CD4-positive, alpha-beta T cell (primary cell): ENCODE measurements at places on chromosomes 2 and 18.

- no peak for DNase-seq
Observed at GRCh38 chr2:652881-653480, 24.2 kb downstream of the TMEM18 start.

GRCh38 chr2:134640494-134640893, 78.3 kb downstream of the TMEM163 start:
- no peak for DNase-seq

DNA sequence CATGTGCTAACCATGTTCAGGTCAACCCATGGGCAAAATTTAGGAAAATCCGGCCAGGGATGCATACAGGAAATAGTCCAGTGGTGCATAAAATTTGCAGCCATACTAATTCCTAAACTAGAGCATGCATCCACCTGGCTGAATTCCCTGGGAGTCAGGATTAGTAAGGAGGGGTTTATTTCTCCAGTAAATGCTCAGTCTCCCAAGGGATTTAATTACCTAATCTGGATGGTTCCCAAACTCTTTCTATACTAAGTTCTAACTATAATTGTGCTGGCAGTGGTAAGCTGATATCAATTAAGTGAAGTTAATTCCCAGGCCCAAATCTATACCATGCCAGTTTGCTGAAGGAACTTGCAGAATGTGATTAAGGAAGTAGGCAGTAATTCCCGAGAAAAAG, 26.2 kb upstream of the EVA1A start:
- no peak for DNase-seq

DNA sequence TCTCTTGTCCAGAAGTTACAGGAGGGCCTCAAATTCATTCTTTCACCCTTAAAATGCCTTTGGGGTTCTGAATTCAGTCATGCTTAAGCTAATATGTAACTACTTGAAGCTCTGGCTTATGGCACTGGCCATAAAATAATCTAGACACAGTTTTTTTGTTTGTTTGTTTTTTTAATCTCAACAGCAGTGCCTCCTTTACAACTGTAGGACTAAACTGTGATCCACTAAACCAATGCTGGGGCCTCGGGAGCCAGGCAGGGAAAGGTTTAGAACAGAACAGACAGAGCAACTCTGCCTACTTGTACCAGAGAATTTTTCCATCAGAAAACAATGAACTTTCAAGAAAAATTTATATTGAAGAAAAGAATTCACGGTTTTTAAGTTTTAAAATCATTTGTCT, 1.7 kb downstream of the STAM2 start:
- no peak for DNase-seq

GRCh38 chr2:189407281-189408209, 33.7 kb upstream of the WDR75 start:
- no peak for DNase-seq

DNA sequence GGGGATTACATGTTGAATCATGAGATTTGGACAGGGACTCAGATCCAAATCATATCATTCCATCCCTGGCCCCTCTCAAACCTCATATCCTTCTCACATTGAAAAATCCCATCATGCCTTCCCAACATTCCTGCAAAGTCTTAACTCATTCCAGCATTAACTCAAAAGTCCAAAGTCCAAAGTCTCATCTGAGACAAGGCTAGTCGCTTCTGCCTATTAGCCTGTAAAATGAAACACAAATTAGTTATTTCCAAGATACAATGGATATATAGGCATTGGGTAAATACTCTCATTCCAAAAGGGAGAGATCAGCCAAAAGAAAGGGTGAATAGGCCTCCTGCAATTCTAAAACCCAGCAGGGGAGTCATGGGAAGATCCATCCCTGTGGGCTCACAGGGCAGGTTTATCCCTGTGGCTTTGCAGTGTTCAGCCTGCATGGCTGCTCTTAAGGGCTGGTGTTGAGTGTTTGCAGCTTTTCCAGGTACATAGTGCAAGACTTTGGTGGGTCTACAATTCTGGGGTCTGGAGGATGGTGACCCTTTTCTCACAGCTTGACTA, 21.2 kb upstream of the SLC14A1 start:
- DNase-seq, result no peak

- DNase-seq, result no peak
Observed at GRCh38 chr2:102356381-102356712, 751 bp downstream of the IL18R1 start.

- no peak for DNase-seq
Observed at GRCh38 chr2:170088776-170089175, 89.2 kb upstream of the MYO3B start.

GRCh38 chr2:176082824-176083751, 674 bp downstream of the EVX2 start:
- DNase-seq, result peak; percentile 29

- no peak for DNase-seq
Observed at GRCh38 chr2:96353032-96353561, 17.5 kb downstream of the NCAPH start.

DNA sequence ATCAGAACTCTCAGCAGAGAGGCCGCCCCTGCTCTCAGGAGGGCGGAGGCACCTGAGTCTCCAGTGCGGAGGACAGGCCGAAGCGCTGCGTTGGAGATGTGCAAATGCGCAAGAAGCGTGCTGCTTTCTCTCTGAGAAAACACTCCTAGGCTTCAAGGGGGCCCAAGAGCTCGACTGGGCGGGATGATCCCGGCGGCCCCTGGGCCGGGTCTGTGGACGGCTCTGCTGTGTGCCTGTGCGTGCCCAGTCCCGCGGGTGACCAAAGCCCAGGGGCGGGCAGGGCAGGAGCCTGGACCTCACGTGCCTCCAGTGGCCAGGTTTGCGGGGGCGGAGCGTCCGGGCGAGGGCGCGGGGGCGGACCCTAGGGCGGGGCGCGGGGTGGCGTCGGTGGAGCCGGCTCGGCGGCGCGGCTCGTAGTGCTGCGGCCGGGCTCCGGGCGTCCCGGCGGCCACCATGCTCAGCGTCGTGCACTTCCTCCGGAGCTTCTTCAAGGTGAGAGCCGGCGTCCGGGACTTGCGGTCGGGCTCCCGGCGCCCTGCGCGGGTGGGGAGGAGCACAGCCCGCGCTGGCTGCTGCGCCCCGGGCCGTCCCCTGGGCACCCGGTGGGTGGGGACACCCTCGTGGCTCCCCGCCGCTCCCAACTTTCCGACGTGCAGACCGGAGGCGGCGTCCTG, at the start of gene ARHGEF4:
TSS of gene ARHGEF4 (plus strand) at position 414 of the 674 bp plus-strand sequence. CDS start at position 454, 40 bp downstream.
- DNase-seq, result no peak

DNA sequence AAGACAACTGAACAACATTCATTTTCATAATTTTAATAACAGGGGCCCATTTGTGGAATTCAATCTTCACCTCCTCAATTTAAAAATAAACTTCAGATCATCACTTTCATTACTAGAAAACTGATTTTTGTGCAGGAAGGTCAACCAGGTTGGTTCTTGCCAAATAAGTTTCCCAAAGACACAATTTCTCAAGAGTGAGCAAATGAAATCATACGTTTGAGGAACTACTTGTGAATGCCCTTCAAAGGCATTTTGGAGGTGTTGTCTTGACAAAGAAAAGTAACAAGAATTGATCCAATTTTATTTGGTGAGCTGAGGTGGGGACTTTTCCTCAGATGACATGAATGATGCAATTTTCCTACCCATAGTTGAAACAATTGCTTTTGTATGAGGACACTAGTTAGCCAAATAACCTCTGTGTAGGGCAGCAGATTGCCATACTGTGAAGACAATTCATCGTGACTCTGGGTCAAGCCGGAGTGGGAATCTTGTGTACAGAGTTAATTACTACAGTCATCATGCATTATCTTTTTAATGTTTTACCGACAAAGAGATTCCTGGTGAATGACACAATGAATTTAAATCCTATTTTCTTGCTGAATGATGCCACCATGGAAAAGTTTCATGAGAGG, 121.8 kb downstream of the TGFA start:
- no peak for DNase-seq

DNA sequence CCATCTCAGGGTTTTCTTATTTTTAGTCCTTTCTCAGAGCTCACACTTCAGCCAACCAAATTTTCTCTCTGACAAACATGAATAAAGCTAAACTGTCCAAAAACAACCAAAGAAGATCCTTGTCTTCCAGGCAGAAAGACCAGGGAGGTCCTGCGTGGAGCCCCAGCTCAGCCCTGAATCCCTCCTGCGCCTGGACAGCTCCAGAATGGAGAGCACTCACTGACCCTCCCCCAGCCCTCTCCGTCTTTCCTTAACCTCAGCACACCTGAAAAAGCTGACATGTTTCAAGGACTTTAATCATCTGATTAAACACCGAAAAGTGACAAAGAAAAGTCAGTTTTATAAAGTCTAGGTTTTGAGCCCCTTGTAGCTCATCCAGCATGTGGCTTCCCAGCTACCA, 22.9 kb upstream of the GNAL start:
- DNase-seq, result no peak

DNA sequence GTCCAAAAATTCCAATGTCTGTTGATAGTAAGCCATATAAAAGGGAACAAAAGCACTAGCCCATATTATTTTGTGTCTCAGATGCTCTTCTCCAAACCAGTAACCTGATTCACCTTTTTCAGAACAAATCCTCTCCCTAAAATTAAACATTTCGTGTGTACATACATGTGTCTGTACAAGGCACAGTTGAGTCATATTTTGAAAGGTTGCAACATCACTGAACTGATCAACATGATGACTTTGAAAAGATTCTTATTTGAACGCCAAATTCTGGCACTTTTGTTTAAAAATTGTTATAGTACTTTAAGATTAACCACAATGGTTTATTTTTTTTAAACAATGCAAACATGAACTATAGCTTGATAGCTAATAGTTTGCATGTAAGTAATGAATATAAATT, 102.5 kb downstream of the RIT2 start:
- no peak for DNase-seq

DNA sequence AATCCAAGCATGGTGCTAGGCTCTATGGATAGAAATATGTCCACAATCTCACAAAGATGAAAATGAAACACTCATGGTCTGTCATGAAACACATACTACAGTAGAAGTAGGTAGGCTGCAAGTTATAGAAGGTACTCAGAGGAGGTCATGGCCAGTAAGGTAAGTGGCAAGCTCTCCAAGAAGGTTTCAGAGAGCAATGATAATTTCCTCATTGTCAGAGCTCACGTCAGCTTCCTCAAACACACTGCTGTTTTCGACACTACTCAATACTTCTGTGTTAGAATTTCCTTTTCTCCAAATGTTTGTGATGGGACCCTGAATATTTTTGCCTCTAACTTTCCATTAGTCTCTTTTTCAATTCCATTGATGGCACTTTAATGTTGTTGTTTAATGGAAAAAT, 25.5 kb downstream of the CCDC141 start:
- DNase-seq, result no peak

GRCh38 chr2:37923308-37924055, 1.6 kb upstream of the RMDN2 start:
- no peak for DNase-seq

DNA sequence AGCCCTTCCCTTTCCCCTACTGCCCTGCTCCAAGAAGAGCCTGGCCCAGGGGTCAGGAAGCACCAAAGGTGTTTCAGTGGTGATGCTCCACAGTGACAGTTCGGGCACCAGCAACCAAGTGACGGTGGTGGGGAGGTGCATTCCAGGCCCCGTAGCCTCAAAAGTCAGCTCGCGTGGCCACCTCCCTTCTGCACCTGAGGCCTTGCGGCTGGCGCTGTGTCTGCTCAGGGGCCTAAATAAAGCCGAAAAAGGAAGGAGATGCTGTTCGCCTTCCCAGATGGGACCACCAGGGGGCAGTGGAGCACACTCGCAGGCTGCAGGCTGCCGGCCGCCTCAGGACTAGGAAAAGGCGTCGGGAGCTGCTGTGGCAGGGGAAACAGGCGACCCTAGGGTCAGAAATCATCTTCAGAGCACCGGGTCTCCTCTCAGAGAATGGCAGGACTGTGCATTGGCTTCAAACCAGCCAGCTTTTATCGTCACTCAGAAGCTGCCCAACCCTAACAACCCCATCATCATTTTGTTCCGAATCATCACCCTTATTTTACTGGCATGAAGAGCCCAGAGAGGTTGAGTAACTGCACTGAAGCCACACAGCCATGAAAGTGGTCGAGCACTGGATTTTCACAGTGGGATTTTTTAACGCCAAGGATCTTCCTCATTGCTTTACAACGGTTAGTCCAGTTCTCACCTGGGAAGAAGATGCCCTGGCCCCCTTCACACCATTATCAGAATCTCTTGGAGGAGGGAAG, 213.0 kb upstream of the CELF4 start:
- DNase-seq, result no peak

DNA sequence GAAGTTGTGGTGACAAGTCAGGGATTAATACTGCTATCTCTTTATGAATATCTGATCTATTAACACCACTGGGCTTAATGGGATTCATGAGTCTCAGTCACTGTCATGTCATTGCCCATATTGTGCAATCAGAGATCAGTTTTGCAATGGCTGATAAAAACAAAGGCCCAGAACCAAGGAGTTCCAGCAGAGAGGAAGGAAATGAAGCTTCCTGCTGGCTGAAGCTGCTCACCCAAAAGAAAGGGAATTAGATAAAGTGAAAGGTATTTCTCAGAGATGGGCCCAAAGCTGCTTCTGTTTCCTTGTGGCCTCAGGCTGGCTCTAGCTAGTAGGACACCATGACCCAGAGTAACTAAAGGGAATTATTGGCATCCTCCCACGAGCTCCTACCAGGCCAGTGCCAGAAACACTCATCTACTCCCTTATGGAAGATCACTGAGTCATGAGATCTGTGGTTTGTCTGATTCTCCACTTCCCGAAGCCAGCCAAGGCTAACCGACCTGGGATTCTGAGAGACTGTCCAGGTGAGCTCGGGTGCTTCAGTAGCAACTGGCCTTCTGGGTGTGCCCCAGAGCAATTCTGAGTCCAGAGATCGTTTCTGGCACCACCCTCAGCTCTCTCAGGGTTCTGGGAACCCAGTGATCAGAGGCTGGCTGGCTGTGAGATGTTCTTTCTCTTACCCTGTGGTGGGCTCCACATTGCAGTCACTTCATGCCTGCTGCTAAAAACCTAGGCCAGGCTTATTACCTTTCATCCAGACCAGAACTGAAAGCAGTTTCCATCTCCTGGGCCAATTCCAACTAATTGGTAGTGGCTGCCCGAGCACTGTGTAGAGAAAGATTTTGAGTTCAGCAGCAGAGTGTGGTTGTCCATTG, 129.5 kb upstream of the PELI1 start:
- no peak for DNase-seq

DNA sequence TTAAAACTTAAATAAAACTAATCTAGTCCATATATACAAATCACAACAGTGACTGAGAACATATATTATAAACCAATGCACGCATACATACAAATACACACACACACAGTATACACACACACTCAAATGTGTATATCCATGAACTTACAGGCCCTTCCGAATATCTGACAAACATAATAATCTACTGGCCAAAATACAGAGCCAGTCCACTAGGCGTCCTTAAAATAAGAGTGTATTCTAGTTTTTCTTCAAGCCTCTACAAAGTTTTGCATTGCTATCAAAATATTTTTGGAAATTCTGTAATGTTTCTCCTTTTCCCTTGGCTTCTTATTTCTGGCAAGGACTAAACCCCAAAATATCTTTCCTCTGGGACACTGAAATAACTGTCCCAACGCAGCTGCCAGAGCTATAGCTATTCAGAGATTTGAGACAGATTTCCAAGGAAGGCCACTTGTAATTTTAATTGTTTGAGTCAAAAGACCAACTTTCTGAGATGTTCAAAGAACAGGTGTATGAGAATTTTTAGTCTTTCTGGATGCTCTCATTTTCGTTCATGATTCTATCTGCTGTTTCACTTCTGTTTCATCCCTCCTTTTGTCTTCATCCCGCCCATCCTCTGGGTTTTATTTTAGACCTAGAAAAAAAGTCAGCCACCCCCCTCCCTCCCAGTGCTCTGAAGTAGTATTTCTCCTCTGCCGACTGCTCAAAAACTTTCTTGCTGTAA, 24.1 kb upstream of the SP3 start:
- DNase-seq, result no peak
